Globus pallidus (tissue), 1 donor: ENCODE measurements at places on chromosomes 2 and 18.

DNA sequence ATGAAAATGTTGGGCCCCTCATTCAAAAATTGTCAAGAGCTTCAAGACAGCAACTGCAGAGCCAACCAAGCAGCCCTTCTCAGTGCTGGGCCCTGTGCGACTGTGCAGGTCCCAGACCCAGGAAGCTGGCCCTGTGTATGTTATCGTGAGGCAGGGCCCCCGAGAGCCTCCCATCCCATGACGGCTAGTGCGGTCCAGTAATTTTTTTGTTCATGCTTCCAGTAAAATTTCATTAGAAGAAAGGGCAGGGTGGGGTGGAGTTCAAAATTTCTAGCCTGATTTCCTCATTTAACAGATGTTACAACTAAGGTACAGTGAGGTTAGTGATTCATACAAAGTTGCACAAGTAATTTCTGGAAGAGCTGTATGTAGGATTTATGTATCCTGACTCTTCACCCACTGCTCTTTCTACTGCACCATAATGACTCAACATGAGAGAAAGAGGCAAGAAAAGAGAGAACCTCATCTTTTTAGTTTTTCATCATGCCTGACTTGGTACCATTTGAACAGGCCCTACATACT, 105.5 kb downstream of the ZEB2 start:
- DNase-seq, result no peak

- DNase-seq, result no peak
Observed at GRCh38 chr2:158701101-158701500, 94.0 kb upstream of the DAPL1 start.

- no peak for DNase-seq
Observed at GRCh38 chr2:54918647-54919280, 131.5 kb downstream of the RTN4 start.

DNA sequence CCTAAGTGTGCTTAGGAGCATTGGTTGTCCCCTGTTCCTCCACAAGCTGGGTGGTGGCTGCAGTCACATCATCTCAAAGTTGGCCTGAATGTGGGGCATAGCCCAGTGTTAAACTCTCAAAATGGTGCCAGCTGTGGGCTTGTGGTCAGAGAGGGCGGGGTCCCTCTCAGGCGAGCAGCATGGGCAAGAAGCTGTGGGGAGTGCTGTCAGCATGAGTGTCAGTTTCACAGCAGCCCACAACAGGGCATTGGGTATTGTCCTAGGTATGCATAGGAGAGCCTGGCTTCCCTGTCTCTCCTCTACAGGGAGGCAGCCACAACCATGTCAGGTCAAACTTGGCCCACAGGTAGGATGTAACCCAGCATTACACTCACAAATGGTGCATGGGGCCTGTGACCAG, 285.6 kb upstream of the THSD7B start:
- DNase-seq, result no peak

GRCh38 chr18:63099848-63100629, 219.5 kb downstream of the BCL2 start:
- DNase-seq, result no peak

DNA sequence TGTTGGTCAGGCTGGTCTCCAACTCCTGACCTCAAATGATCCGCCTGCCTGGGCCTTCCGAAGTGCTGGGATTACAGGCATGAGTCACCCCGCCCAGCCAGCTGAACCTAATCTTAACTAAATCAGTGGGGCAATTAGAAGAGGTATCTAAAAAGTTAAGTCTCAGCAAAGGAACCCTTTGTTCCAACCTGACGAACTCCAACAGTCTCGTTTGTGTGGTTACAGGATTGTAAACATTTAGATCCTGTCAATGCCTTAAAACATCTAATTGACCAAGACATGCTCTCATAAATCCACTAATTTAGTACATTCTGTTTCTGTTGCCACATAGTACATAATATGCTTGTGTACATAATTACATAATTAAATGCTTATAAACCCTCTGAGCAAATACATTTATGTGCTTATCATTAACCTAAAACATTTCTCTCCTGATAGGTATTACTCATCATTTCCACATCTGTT, 31.1 kb upstream of the STK39 start:
- no peak for DNase-seq

DNA sequence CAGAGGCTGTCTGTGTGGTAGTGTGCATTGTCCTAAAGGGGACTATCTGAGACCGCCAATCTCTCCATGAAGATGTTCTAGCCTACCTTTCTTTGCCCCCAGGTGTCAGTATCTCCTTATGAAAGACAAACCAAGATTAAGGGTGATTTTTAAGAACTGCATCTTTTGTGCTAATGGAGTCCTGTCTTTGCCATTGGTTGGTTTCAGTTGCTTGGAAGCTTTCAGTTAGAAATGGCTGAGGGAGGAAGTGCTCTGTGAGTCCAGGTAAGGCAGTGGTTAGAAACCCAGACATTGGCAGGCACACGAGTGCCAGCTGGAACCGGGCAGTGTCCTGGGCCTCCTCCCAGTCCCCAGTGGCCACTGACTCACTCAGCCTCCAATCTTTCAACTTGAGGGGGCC, 111.3 kb downstream of the DOCK10 start:
- no peak for DNase-seq

DNA sequence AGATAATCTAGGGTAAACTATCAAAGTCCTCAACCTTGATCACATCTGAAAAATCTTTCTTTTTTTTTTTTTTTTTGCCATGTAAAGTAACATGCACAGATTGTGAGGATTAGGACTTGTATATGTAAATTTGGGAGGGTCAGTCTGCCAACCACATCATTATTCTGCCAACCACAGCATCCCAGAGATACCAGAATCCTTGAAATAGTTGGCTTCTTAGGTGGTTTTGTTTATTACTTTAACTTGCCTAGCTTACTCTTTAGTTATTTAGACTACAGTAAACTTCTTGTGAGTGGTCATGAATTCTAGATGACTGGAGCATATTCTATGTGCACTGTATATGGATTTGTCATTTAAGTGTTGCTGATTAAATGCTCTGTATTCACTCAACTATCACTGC, 242.1 kb upstream of the RBMS1 start:
- DNase-seq, result no peak

- DNase-seq, result no peak
Observed at GRCh38 chr2:50749216-50749615, 282.7 kb downstream of the NRXN1 start.

DNA sequence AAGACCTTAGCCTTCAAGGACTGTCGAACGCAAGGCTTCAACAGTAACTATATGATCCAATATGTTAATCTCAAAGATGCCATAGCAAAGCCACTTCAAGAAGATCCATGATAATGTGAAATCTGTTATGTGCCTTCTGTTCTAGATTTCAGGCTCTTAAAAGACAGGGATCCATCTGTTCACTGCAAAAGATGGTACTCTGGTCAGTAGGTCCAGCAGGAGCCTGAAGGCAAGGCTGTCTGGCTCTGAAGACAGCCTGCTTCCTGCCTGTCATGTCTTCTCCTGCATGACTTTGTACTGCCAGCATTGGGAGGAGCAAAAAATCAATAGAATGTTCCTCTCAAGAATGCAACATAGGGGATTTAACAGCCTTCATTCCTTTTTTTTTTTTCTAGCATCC, 270.8 kb upstream of the PARD3B start:
- peak; percentile 55 for DNase-seq

GRCh38 chr2:142840436-142840835, 37.0 kb upstream of the KYNU start:
- DNase-seq, result no peak

DNA sequence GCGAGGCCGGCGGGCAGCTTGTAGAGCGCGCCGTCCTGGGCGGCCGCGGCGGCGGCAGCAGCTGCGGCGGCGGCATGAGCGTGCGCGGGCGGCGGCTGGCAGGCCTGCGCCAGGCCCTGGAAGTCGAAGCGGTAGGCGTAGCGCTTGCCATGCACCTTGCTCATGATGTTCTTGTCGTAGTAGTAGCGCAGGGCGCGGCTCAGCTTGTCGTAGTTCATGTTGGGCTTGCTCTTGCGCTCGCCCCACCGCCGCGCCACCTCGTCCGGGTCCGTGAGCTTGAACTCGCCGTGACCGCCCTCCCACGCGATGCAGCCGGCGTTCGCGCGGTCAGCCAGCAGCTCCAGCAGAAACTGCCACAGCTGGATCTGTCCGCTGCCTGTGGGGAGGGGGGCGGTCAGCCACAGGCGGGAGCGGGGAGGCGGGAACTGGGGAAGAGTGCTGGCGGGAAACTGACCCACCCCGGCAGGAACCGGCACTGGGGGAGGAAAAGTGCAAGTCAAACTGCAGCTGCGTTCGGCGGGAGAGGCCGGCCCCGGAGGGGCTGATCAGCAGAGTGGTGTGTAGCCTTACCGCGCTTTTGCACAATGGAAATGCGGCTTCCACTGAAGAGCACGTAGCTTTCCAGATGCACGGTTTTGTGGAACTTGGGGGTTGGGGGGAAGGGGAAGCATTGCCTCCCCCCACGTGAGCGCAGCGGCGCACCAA, 3.0 kb downstream of the FEV start:
- DNase-seq, result no peak

- no peak for DNase-seq
Observed at GRCh38 chr2:39232141-39232540, 11.6 kb downstream of the CDKL4 start.

GRCh38 chr2:82330155-82330554, 2025.6 kb upstream of the LRRTM1 start:
- DNase-seq, result no peak

DNA sequence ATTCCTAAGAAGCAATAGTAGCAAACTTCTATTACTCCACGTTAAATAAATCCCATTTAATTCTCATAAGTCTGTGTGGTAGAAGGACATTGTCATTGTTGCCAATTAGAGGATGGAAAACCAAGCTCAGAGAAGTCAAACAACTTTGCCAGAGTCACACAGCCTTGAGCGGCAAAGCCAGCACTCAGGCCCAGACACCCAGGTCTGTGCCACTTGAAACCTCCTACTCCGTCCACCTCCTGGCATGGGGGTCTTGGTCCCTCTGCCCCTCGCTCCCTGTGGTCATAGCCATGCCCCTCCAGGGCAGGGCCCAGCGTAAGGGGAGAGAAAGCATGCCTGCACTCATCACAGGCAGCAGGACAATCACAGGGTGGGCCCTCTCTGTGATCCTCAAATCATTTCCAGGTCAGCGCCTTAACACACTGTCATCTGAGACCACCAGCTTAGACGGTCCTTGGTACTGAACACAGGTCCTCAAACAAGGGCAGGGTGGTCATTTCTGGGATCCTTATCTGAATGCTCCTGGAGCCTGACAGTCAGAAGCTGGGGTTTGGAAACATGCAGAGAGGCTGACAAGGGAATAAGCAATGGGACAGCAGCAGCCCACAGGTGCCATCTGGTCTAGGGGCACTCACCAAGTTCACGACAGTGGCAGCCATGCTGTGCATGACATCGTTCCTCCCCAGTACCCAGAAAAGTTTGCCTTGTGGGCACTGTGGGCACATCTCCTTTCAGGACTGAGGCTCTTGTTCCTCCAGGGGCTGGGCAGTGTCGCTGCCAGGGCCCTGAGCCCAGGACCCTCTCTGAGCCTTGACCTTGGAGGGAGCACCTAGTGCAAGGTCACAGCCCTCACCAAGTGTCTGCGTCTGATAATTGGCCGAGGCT, 38.2 kb downstream of the FAM178B start:
- no peak for DNase-seq

GRCh38 chr2:215664847-215665525, 229.1 kb upstream of the FN1 start:
- DNase-seq, result no peak

- DNase-seq, result peak; percentile 19
Observed at GRCh38 chr2:230447455-230448451, 31.8 kb downstream of the SP100 start.

DNA sequence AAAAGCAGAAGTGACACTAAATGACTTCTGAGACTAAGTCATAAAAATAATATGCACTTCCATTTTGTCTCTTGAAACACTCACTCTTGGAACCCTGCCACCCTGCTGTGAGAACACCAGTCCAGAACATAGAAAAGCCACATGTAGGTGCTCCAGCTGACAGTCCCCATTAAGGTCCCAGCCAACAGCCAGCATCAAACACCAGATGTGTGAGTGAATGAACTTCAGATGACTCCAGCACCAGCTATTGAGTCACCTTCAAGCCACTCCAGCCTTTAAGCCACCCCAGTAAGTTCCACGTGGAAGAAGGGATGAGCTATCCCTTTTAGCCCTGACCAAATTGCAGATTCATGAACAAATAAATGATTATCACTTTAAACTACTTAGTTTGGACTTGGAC, 31.5 kb upstream of the LGALSL start:
- DNase-seq, result no peak

- DNase-seq, result no peak
Observed at GRCh38 chr2:67579806-67580205, 182.7 kb downstream of the ETAA1 start.

DNA sequence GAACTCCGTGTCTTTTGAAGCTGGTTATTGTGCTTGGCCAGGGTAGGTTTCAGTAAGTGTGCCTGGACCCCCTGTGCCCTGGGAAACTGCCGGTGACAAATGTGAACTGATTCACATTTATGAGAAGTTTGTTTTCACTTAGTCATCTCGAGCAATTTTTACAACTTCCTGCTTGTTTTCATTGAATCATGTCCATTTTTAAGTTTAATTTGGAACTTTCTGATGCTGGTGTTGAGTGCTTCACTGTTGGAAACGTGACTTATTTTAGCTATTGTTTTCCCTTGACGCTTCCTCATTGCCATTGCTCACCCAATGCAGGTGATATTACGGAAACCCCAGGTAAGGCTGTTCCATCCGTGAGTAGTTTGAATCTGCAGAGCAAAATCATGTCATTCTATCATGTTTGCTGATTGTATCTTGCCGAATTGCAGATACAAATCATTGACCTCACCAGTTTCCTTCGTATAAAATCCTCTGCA, 97.2 kb downstream of the RTN4 start:
- no peak for DNase-seq

GRCh38 chr2:113169586-113169985, 4.2 kb upstream of the PSD4 start:
- DNase-seq, result no peak

DNA sequence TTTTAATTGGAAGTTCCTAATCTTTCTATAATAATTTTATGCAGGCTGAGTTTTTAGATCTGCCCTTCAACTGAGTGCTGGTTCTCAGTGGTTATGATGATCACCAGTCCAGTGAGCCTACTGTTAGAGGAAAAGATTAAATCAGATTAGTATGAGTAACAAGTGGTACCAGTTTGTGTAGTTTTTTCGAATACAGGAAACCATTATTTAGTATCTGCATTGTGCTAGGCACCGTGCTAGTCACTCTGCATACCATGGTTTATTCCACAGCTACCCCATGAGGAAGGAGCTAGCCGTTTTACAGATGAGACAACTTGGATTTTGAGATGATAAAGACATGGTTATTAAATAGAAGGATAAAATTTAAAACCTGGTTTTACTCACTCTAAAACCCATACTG, 6.1 kb downstream of the PSMD1 start:
- DNase-seq, result no peak
